CD4-positive, alpha-beta T cell (primary cell): ENCODE measurements at places on chromosomes 12 and 14.

GRCh38 chr14:67514650-67515385, 18.3 kb upstream of the PLEKHH1 start:
- peak; percentile 70 for DNase-seq
- H3K27ac ChIP-seq, result peak overlapping the region; percentile 73
- H3K4me1 ChIP-seq, result peaks cover 28% of the 10 kb centered on the region

DNA sequence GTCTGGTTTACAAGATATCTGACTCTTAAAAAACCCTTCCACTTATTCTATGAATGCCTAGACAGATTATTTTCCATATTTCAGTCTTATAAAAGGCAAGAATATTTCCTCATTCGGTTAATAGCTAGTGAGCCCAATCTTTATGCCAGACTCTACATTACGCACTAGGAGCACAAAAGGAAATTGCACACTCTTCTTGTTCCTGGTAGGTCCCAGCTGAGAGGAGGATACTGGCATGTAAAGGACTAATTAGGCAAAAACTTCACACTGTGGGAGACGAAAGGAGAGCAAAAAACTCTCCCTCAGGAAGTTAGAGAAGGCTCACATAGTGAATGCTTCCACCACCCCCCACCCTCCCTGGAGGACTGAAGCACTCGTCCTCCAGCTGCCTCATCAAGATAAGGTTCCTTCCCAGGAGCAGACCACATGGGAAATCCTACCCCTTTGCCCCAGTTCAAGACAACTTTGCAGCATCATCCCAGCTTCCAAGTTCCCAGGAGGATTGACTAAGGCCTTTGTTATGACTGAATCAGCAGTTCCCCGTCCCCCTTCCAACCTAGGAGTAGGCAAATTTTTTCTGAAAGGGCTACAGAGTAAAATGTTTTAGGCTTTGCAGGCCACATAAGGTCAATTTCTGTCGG, 14.5 kb downstream of the CAPZA3 start:
- no peak for DNase-seq
- no peak overlapping the region for H3K27ac ChIP-seq
- no peak overlapping the region for H3K4me3 ChIP-seq
- no peaks in the 10 kb centered on the region for H3K36me3 ChIP-seq

DNA sequence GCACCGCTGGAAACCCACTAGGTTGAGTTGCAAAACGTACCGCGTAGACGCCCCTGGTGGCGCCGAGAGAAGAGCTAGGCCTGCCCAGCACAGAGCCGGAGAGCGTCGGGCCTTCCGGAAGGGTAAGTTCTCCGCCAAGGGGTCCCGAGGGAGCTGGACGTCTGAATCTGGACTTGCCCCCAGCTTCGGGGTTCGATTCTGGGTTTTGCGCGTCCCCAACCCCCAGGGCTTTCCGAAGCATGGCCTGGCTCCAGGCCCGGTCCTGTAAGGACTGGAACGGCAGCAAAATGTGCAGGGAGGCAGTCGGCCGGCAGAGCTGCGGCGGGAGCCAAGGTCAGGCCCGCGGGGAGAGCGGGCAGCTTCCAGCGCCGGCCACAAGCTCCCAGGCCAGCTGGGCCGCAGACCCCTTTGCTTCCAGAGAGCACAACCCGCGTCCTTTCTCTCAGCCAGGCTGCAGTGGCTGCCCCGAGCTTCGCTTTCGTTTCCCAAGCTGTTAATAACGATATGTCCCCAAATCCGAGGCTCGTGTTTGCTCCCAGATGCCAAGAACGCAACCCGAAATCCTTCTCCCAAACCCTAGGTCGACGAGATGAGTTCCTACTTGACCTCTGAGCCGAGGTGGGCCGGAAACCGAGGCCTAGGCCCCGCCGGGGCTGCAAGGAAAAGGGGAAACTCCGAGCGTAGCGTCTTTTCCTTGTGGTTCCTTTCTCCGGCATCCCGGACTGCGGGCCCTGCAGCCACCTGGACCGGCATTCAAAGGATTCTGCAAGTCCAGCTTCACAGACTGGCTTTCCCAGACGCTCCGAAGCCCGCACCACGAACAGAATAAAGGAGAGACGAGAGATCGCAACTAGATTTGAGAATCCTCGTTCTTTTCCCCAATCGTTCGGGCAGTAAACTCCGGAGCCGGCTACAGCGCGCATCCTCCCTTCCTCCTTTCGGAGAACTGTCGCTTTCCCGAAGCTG, 3.2 kb upstream of the TBX5 start:
- peaks cover 86% of the 10 kb centered on the region for H3K27me3 ChIP-seq
- peaks cover 9% of the 10 kb centered on the region for H3K4me1 ChIP-seq
- no peak for DNase-seq
- no peak overlapping the region for H3K4me3 ChIP-seq

GRCh38 chr14:32702562-32702961, 236.1 kb upstream of the NPAS3 start:
- H3K4me1 ChIP-seq, result no peaks in the 10 kb centered on the region
- H3K4me3 ChIP-seq, result no peak overlapping the region
- no peaks in the 10 kb centered on the region for H3K36me3 ChIP-seq
- peak; percentile 37 for DNase-seq
- no peak overlapping the region for H3K27ac ChIP-seq

- no peak overlapping the region for H3K4me3 ChIP-seq
- H3K27ac ChIP-seq, result no peak overlapping the region
- peaks cover 8% of the 10 kb centered on the region for H3K27me3 ChIP-seq
- DNase-seq, result no peak
- no peaks in the 10 kb centered on the region for H3K4me1 ChIP-seq
- H3K36me3 ChIP-seq, result no peaks in the 10 kb centered on the region
Measured at GRCh38 chr14:101361044-101361443, 200.3 kb upstream of the DIO3 start.

DNA sequence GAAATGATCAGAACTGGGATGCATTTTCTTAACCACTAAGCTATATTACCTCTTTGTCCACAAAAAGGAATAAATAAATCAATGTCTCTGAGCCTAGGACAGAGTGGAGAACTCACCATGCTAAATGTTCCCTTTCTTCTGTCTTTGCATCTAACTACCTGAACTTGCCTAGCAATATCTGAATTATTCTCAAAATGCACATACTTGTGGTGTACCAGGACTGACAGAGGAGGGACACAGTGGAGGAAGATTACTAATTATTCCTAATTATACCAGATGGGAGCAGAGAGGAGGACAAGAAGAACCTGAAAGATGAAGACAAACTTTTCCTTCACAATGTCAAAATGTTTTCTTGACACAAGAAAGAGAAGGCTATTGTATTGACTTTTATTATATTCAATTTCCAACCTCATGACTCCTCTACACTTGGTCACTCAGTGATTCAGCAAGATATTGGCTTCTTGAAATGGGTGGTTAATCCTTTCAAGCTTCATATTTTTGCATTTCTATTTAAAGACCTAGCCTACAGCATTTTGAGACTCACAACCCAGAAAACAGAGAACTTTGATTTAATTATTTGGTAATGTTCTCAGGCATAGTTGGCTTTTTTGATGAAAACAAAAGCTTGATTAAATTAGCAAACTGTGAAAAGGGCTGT, 117.2 kb upstream of the LRFN5 start:
- H3K27me3 ChIP-seq, result no peaks in the 10 kb centered on the region
- DNase-seq, result no peak
- H3K27ac ChIP-seq, result no peak overlapping the region
- H3K4me3 ChIP-seq, result no peak overlapping the region

DNA sequence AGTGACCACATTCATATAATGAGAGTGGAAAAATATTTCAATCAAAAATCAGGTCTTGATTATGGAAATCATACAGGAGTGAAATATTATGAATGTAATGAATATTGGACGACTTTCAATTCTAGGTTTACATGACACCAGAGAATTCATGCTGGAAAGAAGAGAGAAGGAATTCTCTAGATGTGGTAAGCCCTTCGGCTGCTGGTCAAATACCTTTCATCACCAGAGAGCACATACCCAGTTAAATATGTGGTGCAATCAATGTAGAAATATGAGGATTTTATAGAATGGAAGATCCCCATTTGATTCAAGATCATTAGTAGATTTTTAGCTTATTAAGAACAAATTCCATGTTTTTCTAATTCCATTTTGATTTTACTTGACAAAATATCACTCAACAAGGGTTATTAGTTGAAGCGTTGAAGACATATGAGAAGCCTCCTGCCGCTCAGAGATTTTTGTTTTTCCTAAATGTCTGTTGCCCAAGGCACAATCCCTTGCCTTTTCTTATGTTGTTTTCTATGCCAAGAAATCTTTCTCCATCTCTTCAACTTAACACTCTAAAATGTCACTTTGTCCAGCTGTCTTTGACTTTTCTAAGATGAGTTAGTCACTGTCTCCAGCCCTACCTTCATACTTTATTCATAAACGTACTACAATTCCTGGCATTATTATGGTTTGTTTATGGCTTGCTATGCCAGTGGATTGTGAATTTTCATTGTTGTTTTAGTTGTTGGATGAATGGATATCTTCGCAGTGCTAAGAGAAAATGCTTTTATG, 72.8 kb upstream of the ZDHHC17 start:
- no peak overlapping the region for H3K27ac ChIP-seq
- H3K4me3 ChIP-seq, result no peak overlapping the region
- H3K4me1 ChIP-seq, result no peaks in the 10 kb centered on the region
- no peaks in the 10 kb centered on the region for H3K36me3 ChIP-seq
- no peak for DNase-seq
- H3K27me3 ChIP-seq, result no peaks in the 10 kb centered on the region

DNA sequence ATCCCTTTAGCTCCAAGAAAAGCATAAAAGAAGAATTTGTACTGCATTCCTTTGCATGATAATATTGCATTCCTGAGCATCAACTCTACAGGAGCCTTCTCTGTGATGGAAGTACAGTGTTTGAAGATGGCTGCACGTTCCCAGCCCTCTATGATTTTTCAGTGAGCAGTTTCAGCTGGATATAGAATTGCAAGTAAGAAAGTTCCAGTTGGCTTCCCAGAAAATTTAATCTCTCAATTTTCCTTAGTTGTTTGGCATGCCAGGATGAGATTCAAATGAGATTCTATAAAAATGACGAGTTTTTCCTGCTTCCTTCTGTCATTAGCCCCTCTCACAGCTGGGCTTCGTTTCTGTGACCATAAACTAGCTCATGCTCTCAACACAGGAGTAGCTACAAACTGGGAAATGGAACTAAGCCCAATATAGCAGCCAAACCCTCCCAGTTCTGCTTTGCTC, 109.9 kb downstream of the TTC8 start:
- H3K4me1 ChIP-seq, result no peaks in the 10 kb centered on the region
- DNase-seq, result no peak
- H3K36me3 ChIP-seq, result no peaks in the 10 kb centered on the region
- no peak overlapping the region for H3K4me3 ChIP-seq
- no peak overlapping the region for H3K27ac ChIP-seq
- H3K27me3 ChIP-seq, result peaks cover 10% of the 10 kb centered on the region
